ENCODE measurements at places on chromosomes 4 and X.

DNA sequence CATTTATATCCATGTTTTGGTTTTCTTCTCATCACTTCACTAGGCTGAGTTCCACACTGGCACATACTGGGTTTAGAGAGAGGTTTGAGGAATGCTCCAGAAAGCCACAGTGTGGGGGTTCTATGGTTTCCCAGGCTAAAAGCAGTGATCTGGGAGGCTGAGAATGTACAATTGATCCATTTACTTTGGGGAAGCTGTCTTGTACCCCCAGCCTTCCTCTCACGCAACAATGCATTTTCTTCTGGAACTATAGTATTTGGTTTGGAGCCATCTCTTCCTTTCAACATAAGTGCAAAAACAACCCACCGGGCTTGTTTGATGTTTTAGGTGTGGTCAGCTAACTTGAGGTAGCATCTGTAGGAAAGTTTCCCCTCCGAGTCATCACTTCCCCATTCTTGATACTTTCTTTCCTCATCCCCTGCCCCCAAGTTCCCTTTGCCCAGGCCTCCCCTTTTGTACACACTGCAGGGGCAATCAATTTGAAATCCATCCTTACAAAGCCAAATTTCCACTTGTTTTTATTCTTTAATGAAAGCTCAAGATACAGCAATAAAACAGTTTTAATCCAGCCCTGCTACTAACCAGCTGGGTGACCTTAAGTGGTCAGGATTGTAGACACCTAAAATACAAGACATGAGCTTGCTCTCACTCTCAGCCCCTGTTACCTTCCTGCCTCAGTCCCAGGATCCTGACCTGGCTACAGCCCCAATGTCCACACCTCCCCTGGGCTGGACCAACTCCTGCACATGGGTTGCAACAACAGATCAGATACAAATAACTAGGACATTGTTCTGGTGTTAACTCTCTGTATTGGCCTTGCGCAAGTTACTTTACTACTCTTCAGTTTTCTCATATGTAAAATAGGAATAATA lies 109.2 kb downstream of the FHDC1 start:
- no peak for DNase-seq

GRCh38 chr4:184200296-184200695 lies 17.4 kb downstream of the ENPP6 start:
- no peak for DNase-seq

DNA sequence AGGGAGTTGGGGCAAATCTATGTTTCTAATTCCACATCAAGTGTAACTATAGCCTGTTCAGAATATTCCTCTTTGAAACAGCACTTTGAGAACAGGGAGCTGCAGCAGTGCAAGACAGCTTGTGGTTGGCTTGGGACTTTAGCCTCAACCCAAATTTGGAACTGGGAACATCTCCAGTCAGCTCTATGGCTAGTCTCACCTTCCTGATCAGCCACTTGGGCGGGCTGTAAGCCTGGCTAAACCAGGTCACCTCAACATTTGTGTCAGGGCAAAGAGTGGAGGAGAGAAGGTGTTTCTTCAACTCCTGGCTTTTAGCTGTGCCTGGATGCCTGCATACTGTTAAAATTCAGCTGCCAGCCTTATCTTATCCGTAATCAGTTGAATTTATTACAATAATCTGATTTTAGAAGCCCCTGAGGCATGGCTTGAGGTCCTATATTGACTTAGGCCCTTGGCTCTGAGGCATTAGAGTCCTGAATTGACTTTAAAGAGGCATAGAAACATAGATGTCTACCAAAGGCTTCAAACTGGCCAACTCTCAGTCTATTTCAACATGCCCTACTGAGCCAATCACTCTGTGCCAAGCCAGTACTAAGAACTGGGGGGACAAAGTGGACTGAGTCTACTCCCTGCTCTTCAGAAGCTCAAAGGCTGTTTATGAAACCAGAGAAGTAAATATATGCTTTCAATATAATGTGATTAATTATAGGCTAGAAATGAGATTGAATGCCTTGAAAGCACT lies 18.7 kb upstream of the AR start:
- DNase-seq: no peak

DNA sequence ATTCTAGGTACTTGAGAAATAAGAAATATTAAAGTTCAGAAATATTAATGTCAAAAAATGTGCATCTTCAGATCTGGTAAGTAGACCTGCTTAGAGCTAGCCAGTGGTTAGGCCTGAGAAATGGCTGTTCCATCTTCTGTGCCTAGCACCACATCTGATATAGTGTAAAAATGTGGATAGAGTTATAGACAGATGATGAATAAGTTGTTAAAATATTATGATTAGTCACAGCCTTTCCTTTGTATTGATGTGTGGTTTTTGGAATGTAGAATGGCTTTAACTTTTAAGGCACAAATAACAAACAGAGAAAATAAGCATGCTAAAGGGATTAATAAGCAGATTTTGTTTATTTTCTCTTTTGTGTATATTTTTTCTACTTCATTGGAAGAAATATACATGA lies 133.5 kb upstream of the NUDT6 start:
- no peak for DNase-seq

- no peak for DNase-seq
Measured at GRCh38 chrX:17375367-17375636, 302 bp downstream of the NHS start.

DNA sequence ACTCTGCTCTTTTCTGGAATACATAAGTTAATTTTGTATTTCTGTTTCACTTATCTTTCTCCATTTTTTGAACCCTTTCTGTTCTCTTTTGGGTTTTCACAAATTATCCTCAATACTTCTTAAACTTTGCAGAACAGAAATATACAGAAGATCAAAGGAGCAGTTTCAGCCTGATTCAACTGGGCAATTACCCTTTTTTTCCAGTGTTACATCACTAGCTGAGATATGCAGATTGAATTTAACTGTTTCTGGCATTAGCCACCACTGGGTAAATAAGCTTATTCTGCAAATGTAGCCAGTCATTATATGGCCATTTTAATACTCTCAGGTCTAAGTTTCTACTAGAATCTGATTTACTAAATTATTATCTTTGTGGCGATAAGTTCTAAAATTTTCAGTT lies 66.9 kb upstream of the GRID2 start:
- DNase-seq: no peak

- no peak for DNase-seq
Measured at GRCh38 chr4:82380344-82380743, 6.6 kb upstream of the HNRNPD start.

DNA sequence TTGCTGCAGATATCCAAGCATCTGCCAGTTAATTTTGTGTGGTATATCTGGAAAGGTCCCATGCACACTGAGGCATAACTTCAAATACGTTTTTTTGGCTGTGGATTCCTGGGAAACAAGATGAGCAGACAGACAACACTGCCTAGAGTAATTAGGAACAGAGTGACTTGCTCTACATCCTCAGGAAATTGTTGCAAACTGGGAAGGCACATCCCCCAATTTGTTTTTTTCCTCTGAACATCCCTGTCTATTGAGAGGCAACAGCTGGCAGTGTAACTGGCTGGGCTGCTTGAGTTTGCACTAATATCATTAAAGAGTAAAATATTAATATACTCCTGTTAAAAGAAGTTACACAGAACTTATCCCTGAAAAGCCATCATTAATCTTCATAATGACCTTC lies 207.7 kb upstream of the SLIT2 start:
- DNase-seq: no peak

DNA sequence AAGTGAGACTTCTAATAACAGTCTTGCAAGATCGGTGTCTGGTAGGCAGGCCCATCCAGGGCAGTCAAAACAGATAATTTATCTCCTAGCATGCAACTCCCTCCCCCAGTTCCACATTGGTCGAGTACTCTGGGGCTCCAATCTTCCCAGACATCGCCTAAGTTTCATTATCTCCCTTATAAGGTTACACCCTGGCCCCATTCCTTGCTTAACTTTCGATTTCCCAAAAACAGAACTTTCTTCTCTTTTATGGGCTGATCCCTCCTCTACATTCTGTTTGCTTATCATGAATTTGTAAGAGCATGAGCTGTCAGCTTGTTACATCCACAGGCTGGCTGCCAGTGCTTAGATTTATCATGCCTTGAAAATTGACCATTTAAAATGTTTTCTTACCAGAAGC lies 471.3 kb downstream of the TECRL start:
- DNase-seq: no peak

GRCh38 chr4:135718019-135718418 lies 1516.4 kb upstream of the PABPC4L start:
- no peak for DNase-seq

DNA sequence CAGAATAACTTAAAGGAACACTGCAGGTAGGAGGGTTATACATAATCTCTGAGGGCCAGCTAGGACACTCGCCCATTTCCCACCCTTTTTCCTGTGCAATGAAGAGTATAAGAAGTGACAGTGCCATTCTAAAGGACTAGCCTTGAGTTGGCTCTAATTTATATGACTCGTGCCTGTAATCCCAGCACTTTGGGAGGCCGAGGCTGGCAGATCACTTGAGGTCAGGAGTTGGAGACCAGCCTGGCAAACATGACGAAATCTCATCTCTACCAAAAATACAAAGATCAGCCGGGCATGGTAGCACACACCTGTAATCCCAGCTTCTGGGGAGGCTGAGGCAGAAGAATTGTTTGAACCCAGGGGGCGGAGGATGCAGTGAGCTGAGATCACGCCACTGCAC lies 4.4 kb downstream of the TBC1D1 start:
- no peak for DNase-seq

GRCh38 chr4:11218692-11219091 lies 210.0 kb downstream of the HS3ST1 start:
- DNase-seq: no peak

DNA sequence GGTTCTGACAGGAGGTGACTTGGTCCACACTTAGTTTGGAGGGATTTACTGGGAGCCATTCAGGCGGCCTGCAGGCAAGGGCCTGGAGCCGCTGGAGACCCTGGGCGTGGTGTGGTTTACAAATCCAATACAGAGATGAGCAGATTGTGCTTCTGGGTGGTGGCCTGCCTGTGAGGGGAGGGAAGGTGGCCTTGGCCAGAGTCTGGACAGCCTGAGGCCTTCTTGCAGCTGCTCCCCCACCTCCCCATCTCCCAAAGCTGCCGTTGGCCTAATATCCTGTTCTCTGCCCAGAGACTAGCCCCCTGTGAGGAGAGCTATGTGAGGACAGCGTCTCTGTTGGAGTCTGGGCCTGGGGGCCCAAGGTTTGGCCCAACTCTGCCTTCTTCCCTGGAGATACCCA lies 163.9 kb upstream of the MAMLD1 start:
- no peak for DNase-seq

GRCh38 chrX:136194536-136194935 lies 47.2 kb downstream of the FHL1 start:
- no peak for DNase-seq

DNA sequence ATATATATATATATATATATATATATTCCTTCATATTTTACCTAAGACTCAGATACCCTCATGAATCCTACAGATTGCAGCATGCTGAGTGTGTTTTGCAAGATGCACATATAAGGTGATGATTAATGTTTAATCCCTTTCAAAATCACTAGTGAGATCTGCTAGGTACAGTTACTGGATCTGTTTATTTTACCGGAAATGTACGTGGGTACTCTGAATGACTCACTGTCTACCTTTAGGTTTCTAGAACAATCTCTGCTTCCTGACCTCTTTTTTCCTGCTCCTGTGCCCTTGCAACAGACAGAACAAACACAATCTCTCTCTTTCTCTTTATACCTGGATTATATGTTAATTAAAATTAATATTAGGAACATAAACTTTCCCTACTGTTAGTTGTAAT lies 379.6 kb downstream of the FAM133A start:
- DNase-seq: no peak

DNA sequence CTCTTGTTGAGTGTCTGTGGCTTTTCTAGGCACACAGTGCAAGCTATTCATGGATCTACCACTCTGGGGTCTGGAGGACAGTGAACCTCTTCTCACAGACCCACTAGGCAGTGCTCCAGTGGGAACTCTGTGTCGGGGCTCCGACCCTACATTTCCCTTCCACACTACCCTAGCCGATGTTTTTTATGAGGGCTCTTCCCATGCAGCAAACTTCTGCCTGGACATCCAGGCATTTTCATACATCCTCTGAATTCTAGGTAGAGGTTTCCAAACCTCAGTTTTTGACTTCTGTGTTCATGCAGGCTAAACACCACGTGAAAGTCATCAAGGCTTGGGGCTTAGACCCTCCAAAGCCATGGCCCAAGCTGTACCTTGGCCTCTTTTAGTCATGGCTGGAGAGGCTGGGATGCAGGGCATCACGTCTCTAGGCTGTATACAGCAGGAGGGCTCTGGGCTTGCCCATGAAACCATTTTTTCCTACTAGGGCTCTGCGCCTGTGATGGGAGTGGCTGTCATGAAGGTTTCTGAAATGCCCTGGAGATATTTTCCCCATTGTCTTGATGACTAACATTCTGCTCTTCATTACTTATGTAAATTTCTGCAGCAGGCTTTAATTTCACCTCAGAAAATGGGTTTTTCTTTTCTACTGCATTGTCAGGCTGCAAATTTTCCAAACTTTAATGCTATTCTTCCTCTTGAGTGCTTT lies 249.8 kb upstream of the CPEB2 start:
- no peak for DNase-seq

- no peak for DNase-seq
Measured at GRCh38 chr4:156223985-156224384, 270.3 kb upstream of the CTSO start.

DNA sequence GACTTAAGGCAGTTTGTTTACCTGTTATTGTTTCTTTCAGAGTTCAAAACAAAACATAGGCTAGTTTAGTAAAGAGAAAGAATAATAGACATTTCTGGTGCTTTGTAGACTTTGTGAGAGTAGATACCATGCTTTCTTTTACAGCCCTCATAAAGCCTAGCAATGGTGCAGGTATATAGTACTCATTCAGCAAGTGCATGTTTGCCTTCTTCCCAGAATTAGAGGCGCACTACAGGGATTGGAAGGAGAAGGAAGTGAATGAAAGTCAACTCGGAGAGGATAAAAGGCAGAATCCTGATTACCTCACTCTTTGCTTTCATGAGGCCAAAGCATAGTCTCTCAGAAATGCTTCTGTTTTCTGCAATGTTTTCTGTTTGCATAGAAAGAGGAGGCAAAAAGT lies 43.1 kb upstream of the FHDC1 start:
- no peak for DNase-seq

Measured in T-cell (primary cell).